ENCODE measurements at places on chromosomes 2 and 18. TPM values are rescaled to one million over a fixed set of nuclear protein-coding genes. Genes with fewer than 3 reads are reported as not detected.

DNA sequence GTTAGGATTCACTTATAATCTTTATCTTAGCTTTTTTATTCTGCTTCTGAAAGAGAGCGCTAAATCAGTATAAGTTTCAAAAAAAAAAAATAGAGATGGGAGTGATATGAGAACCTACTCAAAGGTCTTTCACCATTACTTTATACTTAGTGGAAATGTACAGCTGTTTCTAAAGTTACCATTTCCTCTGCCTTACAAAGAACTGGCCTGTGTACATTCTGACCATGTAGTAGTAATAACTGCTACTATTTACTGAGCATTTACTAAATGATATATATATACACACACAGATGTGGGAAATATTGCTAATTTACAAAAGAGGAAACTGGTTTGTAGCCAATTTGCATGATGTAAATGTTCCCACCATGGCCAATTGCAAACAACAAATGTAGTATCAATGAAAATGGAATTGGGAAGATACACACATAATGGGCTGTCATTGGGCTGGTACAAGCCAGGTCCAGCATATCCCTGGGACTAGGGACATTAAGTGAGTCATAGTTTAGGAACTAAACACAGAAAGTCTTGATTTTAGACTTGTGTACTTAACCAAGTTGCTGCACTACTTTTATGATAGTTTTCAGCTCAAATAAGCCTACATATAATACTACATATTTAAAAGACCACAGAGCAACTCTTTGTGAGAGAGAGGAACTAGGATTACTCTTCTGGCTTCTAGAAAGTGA lies 67.1 kb downstream of the DYNC1I2 start:
- no peak for DNase-seq

Gene CDH20
- total RNA-seq: not detected

- peak; percentile 12 for DNase-seq
These were observed 178.0 kb downstream of the MCFD2 start for GRCh38 chr2:46737577-46737976.

Gene SMC6
- 43.8 TPM for total RNA-seq

GRCh38 chr2:3320910-3321605 lies 56.6 kb downstream of the EIPR1 start:
- DNase-seq: no peak

DNA sequence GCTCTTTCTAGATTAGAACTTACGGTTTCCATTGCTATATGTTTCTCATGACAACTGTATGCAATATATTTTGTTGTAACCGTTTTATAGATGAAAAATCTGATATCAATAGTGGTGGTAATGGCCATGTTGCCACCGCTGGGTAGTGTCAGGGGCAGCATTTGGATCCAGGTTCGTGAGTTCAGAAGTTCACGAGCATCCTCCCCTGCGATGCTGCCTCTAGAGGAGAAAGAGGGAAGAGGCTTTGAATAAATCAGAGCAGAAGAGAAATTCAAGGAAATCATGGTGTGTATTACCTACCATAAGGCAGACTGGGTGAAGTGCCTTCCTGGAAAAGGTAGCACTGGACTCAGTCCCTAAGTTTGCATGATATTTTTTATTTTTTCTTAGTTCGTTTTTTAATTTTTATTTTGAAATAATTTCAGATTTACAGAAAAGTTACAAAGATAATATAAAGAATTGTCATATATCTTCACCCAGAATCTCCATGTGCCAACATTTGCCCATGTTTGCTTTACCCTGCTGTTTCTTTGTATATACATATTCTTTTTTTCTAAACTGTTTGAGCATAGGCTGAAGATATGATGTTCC lies 3.3 kb upstream of the ZBTB7C start:
- DNase-seq: peak; percentile 20

GRCh38 chr2:237254369-237254861 lies 159.5 kb downstream of the COL6A3 start:
- no peak for DNase-seq

DNA sequence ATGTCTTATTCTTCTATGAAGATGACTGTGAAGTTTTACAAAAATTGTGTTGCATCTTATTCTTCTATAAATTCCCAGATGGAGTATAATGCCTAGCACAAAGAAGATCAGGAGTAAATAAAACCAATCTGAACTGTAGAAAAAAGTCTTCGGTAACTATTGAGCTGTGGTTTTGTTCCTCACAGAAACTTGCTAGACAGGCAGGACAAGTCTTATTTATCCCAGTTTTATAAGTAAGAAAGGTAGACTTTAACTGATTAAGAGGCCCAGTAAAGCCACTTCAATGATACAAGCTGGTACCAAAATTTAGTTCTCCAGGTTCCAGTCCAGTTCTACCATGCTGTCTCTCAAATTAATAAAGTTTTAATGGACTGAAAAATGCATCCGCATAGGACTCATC lies 526.7 kb upstream of the SETBP1 start:
- DNase-seq: no peak

Gene AQP12B
- total RNA-seq: not detected

DNA sequence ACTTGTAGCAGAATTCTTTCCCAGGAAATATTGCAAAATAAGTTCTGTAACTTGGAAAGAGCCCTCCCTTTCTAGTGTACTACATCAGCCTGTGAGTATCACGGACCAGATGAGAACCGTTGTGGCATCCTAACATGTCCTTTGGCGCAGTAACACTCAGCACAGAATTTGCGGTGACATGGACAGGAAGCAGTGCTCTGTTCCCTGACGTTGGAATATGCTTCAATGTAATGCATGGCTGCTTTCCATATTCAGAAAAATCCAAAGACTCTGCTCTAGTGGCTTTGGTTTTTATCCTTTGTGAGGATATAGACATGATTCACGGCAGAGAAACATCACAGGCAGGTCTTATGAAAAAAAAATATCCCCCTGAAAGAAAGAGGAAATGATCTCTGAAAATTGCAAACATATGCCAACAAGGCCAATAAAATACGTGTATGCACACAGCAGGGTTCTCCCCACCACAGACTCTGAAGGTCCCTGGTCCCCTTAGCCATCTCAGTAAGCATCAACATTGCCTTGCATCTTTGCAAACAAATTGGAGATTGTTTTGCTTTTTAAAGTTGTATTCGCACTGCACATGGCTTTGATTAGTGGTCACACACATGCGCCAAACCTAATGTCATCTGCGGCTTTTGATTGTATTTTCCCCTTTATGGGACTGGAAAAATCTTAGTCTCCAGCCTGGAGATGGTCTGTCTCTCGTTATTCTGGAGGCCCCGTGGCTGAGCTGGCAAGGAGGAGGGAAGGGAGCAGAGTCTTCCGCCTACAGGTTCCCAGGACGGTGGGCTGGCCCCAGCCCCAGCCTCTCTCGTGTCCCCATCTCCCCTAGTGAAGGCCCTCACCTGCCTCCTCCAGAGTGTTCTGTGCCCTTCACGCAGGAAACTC lies 122.9 kb downstream of the COPS8 start:
- no peak for DNase-seq

- DNase-seq: no peak
These were observed 30.3 kb downstream of the C2orf42 start for GRCh38 chr2:70160545-70160944.

GRCh38 chr2:132632000-132632649 lies 37.9 kb downstream of the LYPD1 start:
- DNase-seq: no peak

GRCh38 chr18:13246121-13246520 lies 27.6 kb downstream of the LDLRAD4 start:
- no peak for DNase-seq

- DNase-seq: no peak
These were observed 40.3 kb downstream of the SESTD1 start for GRCh38 chr2:179224361-179224760.

DNA sequence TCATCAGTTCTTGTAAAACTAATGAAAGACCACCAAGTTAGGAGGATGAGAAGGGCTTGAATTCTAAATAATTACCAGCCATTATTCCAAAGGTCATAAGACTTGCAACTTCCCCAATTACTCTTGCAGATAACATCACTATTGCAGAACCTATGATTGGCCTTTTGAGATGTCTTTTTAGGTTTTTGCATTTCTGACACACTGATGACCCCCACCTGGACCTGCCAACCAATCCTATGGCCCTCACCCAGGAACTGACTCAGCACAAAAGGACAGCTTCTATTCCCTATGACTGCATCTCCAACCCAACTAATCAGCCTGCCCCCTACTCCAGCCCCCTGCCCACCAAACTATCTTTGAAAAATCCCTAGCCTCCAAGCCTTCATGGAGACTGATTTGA lies 111.5 kb upstream of the COPS8 start:
- no peak for DNase-seq

Gene DCAF17
- total RNA-seq: 19.0 TPM

- DNase-seq: no peak
These were observed 106.4 kb upstream of the CCDC85A start for GRCh38 chr2:56077359-56077915.

Gene ATP8B1
- 12.5 TPM for total RNA-seq

GRCh38 chr18:269480-270095 lies 1.7 kb upstream of the THOC1 start:
- DNase-seq: no peak

DNA sequence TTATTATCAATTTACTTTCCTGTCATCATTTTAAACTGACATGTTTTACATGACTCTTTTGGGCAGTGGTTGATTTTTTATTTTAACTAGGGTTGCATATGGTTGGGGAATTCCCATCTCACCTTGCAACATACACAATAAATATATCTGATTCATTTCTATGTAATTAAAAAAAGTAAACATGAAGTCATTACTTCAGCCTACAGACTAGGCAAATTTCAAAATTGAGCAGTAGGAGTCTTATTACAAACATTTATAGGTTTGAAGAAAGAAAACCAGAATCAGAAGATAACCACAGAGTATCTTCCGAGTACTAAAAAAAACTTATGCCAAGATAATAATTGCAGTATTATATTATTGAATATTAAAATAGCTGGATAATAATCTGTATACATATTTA lies 377.0 kb upstream of the VRK2 start:
- no peak for DNase-seq

- no peak for DNase-seq
These were observed 248.3 kb downstream of the TTC32 start for GRCh38 chr2:19653509-19653908.

GRCh38 chr2:64423303-64423702 lies 30.7 kb upstream of the LGALSL start:
- no peak for DNase-seq

Gene MOGAT1
- total RNA-seq: not detected

GRCh38 chr2:76268484-76268883 lies 557.8 kb upstream of the GCFC2 start:
- DNase-seq: no peak

Data from Panc1 (cell line).